IMR-90 (cell line): ENCODE measurements at places on chromosomes 3 and 15.

DNA sequence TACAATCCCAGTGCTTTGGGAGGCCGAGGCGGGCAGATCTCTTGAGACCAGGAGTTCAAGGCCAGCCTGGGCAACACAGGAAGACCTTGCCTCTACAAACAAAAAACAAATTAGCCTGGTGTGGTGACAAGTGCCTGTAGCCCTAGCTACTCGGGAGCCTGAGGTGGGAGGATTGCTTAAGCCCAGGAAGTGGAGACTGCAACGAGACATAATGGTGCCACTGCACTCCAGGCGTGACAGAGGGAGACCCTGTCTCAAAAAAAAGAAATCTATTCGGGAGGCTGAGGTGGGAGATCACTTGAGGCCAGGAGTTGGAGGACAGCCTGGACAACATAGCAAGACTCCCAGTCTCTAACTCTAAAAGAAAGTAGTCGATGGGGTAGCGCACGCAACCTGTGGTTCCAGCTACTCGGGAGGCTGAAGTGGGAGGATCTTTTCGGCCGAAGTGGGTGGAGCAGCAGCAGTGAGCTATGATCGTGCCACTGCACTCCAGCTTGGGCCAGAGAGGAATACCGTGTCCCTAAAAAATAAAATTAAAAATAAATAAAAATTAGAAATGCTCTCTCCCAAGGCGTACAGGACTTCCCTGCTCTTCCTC, 775 bp downstream of the C3orf33 start:
- no peak for DNase-seq

DNA sequence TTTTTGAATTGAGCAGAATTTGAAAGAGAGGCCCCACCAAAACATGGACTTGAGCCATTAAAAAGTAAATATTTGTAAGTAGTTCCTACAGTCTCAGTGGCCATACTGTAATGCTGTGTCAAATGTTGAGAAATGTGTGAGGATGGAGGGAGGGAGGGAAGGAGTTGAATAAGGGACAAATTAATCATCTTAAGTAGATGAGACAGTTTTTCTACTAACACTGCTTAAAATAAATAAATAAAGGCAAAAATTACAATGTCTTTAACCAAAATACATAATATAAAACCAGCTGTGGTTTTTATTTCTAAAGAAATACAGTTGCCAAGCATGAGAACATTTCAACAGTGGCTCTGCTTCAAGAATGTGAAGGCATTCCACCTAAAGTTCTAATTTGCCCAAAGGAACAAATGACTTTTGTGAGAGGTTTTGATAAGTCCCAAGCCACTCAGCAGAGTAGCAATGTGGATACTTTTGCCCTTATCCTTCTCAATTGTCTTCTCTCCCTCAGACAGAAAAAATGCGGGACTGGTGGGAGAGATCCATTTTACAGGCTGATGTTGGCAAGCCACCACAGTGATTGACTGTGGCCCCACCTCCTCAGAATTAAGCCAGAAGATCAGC, 427.0 kb upstream of the RARB start:
- DNase-seq, result no peak

- no peak for DNase-seq
Observed at GRCh38 chr15:93865586-93865985, 365.8 kb upstream of the MCTP2 start.

DNA sequence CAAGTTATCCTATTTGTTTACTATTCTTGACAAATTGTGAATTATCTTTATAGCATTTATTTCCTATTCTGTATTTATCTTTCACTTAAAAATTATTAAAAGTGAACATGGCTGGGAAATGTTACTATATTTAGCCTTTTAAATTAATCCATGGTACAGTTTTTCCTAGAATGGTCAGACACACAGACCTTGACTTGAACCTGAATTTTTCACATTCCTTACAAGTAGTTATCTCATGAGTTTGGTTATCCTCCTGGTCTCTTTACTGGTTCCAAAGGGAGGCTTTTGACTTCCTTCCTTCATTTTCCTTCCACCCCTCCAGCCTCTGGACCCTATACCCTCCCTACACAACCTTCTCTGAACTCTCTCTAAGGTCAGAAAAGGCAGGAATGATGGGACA, 280.6 kb downstream of the SATB1 start:
- no peak for DNase-seq

- DNase-seq, result peak; percentile 19
Observed at GRCh38 chr3:28326458-28326926, 22.0 kb upstream of the ZCWPW2 start.

DNA sequence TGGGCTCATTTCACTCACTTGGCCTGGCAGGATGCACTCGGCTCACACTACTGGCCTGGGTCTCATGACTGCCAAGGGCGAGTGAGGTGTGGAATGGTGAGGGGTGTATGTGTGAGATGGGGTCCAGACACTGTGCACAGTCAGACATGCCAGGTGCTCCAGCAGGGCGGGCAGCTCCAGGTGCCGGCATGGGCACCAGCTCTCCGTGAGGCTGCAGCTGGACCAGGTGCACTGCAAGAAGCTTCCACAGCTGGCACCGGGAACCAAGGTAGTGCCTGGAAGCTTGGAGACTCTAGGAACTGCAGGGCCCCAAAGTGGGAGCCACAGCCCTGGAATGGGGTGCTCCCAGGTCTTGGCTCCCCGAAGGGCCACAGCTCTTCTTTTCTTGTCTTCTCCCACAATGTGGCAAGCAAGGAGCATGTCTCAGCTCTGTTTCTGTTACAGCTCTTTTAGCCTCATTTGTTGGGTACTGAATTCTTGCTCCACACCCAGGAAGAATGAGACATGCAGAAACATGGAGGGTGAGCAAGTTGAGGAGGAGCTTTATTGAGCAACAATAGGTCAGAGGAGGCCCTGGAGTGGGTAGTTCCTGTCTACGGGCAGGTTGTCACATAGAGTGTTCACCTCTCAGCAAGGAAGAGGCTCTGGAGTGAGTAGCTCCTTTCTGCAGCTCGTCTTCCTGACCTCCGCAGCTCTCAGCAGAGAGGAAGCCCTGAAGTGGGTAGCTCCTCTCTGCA, 762.8 kb downstream of the CADM2 start:
- DNase-seq, result no peak

DNA sequence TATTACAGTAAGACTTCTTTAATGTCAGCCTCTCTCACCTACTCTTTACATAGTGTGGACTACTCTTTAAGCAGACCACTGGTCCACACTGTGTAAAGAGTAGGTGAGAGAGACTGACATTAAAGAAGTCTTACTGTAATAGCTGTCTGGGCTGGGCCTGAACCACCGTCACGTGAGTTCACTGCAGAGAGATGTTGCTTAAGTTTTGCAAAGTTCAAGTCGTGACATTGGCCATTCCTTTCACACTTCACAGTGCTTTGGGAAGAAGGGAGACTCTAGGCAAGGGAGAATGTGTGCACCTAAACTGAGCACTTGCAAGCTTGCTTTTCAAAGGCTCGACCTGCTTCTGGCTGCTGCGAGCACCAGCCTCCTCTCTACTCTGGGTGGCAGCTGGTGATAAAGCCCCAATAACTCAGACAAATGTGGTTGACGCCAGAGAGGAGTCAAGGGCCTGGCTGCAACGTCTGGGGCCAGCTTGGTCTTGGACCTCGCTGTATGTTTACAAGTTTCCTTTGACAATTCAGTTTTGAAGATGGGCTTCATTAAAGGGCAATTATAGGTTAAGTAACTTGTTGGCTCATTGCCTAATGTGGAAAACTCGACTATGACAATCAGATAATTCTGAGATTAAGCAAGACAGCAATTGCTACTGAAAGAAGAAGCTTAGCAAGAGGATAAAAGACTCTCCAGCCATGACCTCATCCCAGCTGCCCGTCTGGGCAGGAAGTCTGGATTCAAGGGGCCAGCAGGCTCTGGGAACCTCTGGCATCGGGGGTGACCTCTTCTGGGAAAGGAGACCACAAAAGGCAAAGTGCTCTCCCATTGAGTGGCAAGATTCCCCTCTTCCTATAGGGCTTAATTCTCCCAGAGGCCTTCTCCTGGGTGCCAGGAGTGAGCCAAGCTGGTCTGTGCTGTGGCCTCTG, 242.1 kb upstream of the TLE3 start:
- peak; percentile 22 for DNase-seq

- DNase-seq, result no peak
Observed at GRCh38 chr15:75348034-75348561, 1.3 kb downstream of the NEIL1 start.

DNA sequence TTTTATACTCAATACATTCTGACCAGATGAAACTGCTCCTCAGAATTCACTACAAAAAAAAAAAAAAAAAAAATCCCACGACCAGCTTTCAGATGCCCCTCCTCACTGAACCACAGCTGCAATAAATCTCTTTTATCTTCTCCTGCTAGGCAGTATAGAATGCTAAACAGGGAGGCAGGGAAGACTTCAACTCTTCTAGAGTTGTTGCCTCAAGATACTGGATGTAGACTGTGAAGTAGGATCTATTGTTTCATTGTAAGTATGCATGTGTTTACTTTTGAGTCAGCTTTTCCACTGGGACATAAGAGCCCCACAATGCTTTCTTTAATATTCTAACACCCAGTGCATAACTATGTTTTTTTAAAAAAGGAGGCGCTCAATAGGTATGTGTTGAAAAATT, 401.4 kb downstream of the TBL1XR1 start:
- no peak for DNase-seq

DNA sequence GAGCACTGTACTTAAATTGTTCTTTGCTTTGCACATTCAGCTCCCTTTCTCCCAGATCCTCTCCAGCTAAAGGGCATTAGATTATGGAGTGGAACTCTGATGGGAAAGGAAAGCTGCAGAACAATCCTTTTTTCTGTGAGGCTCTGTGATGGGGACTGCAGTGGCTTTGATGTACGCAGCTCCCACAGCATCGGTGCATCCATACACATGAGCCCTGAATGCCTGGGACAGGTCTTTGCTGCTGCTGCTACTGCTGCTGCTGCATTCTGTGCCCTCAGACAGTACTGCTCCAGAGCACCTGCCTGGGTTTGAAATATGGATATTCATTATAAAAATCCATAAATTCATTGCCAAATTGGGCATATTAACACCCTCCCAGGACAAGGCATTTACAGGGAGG, 164.4 kb downstream of the WDR76 start:
- no peak for DNase-seq

DNA sequence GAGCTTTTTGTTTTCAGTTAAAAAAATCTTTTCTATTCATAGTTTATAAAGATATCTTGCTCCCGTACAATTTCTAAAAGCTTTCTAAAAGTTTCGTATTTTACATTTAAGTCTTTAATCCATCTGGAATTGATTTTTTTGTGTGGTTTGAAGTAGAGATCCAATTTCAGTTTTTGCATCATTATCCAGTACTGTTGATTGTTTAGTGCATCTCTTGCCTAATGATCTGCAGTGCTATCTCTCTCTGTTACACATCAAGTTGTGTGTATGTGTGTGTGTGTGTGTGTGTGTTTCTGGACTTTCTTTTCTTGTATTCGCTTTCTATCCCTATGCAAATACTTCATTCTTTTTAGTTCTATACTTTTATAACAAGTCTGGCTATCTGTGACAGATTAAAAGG, 605.8 kb upstream of the DPPA4 start:
- DNase-seq, result peak; percentile 9

- DNase-seq, result no peak
Observed at GRCh38 chr15:85381850-85382751, 1.7 kb downstream of the AKAP13 start.

- no peak for DNase-seq
Observed at GRCh38 chr3:153551536-153552285, 389.7 kb downstream of the RAP2B start.

- DNase-seq, result no peak
Observed at GRCh38 chr3:46206282-46207015, 1.7 kb downstream of the CCR1 start.

- DNase-seq, result no peak
Observed at GRCh38 chr3:141126661-141127343, 75.7 kb downstream of the SPSB4 start.

GRCh38 chr3:127698286-127698685, 25.5 kb downstream of the ABTB1 start:
- DNase-seq, result no peak
